ENCODE measurements at places on chromosomes 3 and 15.

GRCh38 chr3:110165753-110166152, 828.4 kb upstream of the DPPA4 start:
- no peaks in the 10 kb centered on the region for H3K36me3 ChIP-seq
- no peak overlapping the region for H3K4me3 ChIP-seq
- no peak overlapping the region for H3K27ac ChIP-seq

DNA sequence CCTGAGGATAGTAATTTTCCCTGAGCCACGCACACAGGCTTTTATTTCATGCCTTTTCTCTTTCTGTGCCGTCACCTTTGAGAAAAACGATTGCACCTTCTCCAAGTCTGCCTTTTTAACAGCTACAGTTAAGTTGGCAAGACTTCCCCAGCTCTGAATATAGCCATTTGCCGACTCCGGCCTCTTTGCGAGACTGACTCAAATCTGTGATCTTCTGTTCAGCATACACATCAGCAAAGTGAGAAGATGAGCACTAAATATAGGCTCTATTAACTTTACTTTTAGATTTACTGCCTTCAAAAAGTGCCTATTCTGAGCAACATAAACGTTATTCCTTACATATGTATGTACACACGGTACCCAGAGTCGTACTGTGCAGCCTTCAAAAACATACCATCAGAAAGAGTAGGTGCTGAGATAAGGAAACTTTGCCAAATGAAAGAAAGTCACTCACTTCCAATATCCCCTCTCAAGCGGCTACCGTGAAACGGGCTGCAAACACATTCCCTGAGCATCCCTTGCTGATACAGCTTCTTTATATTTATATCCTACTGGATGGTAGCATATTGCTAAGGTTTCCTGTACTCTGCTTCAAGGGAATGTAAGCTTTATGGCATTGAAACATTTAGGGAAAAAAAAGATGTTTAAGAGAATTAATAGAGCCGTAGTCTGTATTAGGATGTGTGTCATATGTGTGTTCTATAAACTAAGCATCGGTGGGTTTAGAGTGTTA, 283.3 kb upstream of the TPRG1 start:
- H3K4me1 ChIP-seq = no peaks in the 10 kb centered on the region
- H3K27me3 ChIP-seq = no peaks in the 10 kb centered on the region
- no peak overlapping the region for H3K27ac ChIP-seq
- DNase-seq = no peak

GRCh38 chr15:94229591-94230369, 1.6 kb upstream of the MCTP2 start:
- peaks cover 76% of the 10 kb centered on the region for H3K27me3 ChIP-seq
- H3K4me1 ChIP-seq = peaks cover 14% of the 10 kb centered on the region
- no peak for DNase-seq
- no peak overlapping the region for H3K27ac ChIP-seq
- H3K36me3 ChIP-seq = no peaks in the 10 kb centered on the region

GRCh38 chr15:96321639-96322535, 8.6 kb upstream of the NR2F2 start:
- peaks cover 81% of the 10 kb centered on the region for H3K4me1 ChIP-seq
- H3K27me3 ChIP-seq = peaks cover 27% of the 10 kb centered on the region

DNA sequence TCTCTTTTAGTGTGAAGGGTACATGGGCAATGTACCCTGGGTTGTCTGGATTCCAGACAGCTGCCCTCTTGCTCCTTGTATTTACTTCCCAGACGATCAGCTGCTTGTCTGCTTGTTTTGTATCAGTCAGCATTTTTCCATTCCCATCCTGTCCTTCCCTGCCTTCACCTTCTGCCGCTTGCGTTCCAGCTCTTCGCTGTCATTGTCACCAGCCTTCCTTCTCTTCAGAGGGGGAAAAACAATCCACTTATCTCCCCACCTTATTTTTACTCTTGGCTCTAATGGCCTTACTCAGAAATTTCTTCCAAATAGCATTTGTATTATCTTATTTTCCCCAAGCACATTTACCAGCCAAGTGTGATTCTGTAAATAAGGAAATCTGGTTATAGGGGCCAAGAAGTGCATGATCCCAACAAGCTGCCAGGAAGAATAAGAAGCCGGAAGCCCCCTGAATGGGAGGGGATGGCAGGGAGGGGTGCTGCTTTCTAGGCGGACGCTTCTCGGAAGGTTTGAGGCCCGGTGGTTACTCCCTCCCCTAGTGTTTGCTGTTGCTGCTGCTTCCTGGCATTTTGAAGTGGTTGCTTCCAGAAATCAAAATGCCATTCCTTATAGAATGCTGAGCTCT, 497.6 kb downstream of the NTRK3 start:
- DNase-seq = no peak
- peaks cover 2% of the 10 kb centered on the region for H3K4me1 ChIP-seq
- peaks cover 2% of the 10 kb centered on the region for H3K27me3 ChIP-seq
- no peaks in the 10 kb centered on the region for H3K36me3 ChIP-seq

Data from neural crest cell (in vitro differentiated cells).